ENCODE measurements at places on chromosomes 2 and 18.

DNA sequence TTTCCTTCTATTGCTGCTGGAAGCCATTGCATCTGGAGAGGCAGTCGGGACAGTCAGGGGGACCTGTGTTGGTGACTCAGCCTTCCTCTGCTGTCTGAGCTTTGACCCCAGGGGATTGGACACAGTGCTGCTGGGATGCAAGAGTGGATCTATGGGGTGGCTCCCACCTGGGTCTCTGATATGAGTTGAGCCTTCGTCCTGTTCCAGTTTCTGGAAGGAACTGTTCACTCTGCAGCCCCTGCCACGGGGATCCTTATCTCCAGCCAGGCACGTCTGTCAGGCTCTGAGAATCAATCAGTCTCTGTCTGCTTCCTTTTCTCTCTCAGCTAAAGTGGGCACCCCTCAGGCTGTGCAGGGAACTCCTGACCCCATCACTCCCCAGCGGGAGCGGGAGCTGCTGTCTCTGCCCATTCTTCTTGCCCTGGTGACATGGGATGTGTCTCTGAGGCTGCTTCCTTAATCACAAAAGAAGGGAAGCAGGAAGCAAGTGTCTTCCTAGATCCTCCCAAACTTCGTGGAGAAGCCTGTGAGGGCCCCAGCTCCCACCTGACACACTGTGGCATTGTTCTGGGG is 51.7 kb downstream of the ARHGAP28 start:
- no peak for DNase-seq

GRCh38 chr2:10924859-10925258 is 13.1 kb downstream of the KCNF1 start:
- DNase-seq = no peak

DNA sequence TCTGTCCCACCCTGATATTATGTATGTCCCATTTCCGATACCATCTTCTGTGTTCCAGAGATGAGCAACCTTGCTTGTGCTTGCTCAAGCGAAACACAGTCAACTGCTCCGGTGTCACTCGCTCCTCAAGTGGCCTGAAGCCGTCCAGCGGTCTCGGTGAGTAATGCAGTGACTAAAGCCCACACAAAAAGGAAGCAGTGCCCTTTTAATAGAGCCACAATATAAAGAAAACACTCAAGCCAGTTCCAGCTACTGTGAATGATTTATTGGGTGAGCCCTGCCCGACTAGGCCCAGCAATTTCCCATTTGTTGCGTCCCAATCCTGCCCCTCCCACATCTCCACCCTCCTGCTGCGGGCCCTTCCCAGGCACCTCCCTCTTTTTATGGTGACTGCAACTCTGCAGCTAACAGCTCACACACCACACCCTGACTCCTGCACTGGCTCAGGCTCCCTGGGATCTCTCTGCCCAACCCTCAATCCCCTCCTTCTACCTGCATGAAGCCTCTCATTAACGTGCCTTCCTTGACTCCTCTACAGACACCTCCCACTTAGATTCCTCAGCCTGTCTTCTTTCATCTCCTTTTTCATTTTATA is 44.2 kb upstream of the DSC1 start:
- DNase-seq = no peak

DNA sequence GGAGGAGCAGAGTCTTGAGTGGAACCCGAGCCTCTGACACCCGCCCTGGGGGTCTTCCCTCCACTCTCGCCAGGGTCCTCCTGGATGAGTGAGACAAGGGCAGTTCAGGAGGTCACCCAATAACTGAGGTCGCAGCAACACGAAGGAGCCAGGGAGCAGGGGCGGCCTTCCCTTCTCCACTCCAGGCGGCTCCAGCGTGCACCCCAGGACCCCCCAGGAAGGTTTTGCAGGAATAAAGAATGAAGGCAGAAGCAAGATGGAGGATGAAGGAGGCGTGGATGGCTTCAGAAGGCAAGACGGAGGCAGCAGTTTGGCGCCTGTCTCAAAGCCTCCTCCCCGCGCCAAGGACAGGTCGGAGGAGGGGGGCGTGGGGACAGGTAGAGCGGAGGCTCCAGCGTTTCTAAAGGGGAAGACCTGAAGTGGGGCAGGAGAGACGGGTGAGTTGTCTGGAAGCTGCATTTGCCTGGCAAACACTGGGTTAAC is 579 bp upstream of the ITM2C start:
- no peak for DNase-seq

- no peak for DNase-seq
These were observed 191.8 kb downstream of the FTCDNL1 start for GRCh38 chr2:199659207-199659606.

- DNase-seq = no peak
These were observed 22.0 kb downstream of the NPPC start for GRCh38 chr2:231904161-231904611.

DNA sequence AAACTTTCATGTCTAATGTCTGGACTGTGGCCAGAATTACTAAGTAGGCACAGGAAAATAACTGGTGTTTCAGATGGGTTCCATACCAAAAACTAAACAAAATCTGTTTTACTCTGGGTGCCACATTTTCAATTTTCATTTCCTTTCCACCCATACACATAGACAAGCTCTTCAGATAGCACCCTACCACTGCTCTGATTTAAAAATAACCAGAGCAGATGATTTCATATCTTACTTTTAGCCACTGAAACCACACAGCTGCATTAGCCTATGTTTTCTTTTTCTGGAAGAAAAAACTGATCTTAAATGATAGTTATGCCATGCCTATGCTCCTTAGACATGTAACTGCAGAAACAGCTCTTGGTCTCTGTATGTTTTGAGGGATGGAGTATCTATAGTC is 647.6 kb downstream of the CPS1 start:
- no peak for DNase-seq

DNA sequence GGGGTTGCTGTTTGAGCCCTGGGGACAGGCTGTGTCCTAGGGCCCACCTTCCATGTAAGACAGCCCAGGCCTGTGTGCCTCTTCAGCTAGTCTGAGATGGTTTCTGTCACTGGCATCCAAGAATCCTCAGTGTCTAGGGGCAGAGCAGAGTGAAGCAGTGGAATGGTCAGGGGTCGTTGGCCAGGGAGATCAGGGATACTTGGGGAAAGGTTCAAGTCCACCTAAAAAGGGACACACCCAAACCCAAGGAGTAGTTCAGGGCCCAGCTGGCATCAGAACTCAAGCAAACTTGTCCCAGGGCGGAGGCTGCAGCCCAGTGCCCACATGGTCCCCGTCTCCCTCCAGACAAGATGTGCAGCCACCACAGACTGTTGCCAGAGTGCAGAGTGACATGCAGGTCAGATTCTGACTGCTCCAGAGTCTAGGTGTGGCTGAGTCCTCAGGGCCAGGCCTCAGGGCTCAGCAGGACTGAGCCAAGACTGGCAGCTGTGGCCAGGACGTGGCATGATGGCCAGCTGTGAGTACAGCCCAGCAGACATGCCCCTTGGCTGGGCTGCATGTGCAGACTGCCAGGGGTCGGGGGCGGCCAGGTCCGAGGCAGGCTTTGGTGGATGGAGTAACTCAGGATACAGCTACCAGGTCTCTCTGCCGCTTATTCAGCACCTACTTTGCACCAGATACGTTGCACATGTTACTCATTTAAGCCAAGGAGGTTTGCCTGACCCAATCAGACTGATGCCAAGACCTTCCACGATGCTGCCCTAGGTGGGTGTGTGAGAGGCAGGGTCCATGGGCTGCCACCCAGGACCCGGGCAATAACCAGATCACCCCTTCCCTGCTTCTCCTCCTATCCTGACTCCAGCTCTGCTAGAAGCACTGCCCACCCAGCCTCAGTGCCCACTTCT is 146.6 kb downstream of the SMAD7 start:
- DNase-seq = no peak

DNA sequence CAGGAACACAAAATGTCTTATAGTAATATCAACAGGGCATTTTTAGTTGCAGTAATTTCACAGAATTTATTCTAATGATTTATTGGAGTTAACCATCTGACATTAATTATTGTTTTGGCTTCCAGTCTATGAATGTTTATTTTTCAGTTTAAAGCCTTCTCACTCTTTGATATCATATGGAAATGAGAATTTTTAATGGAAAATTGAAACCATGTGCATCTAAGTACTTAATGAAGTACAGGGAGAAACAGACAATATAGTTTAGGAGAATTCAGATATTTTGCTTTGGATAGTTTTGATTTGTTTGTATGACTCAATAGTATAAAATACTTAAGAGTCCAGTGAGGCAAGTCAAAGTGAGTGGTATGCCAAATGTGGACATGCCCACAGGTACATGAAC is 126.1 kb downstream of the OLA1 start:
- no peak for DNase-seq

GRCh38 chr18:9413576-9413975 is 61.7 kb upstream of the RALBP1 start:
- DNase-seq = no peak

GRCh38 chr2:214482728-214483127 is 71.9 kb downstream of the VWC2L start:
- DNase-seq = no peak

GRCh38 chr2:239647052-239647819 is 246.4 kb upstream of the HDAC4 start:
- no peak for DNase-seq

DNA sequence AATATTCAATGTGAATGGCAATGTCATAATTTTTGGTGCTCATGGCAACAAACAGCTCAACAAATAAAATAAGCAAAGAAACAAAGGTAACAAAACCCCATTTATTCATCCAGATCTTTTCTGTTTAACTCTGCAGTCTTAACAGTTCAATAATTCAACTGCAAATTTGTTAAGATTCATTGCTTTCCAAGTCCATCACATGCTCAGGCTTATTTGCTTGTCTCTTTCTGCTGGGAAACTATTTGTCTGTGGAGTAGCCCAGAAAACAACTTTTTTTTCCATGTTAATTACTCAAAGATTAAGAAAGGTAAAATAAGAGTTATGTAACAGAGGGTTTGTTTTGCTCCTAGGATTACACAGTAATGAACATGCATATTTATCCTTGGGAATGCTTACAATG is 92.6 kb upstream of the PNPT1 start:
- no peak for DNase-seq

- DNase-seq = no peak
These were observed 277.4 kb downstream of the NRXN1 start for GRCh38 chr2:50754514-50754913.

DNA sequence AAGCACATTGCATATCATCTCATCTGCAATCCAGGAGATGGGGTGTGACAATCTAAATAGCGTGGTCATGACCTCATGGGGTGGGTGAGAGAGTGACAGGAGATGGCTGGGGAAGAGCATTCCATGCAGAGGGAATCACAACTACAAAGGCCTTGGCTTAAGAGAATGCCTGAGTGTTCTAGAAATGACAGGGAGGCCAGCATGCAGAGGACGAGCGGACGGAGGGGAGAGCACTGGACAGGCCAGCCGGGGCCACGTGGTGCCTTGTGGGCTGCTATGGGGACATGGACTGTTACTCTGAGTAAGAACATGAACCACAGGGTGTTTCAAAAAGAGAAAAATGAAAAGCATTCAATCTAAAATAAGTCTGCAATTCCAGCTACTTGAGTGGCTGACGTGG is 117.9 kb upstream of the ODC1 start:
- DNase-seq = no peak

DNA sequence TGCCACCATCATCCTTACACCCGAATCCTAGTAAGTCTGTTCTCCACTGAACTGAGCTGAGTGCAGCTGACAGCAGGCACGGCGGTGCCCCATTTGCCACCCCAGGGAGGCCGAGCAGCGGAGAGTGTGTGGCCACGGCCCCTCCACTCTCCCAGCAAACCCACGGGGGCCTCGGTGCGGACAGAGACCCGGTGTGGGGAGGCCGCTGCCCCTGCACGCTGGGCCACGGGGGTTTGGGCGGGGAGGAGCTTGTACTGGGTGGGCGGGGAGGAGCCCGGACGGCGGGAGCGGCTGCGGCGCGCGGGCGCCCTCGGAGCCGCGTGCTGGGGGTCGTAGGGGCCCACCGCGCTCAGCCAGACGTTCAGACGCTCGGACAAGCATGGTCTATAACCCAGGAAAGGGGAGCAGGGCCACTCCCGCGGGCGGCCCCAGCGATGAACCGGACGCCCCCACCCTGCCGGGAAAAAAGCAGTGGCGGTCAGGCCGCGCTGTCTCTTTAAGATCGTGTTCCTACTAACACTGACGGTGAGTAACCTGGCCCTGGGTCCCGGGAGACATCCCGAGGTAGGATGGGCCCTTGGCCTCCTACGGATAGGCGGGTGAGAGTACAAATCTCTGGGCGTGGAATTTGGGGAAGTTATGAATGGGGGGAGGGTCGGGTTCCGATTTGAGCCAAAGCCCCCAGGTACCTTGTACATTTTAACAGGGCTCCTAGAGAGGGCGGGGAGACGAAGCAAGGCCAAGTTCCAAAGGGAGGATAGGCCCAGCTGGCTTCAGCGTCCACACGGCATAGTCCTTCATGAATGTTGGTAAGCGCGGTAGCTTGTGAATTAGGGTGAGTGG is at the start of gene ITPRIPL1:
Gene ITPRIPL1, plus strand, starts transcription at position 277 of the 843 bp plus-strand sequence. Its CDS starts 523 bp downstream, at position 800.
- no peak for DNase-seq

DNA sequence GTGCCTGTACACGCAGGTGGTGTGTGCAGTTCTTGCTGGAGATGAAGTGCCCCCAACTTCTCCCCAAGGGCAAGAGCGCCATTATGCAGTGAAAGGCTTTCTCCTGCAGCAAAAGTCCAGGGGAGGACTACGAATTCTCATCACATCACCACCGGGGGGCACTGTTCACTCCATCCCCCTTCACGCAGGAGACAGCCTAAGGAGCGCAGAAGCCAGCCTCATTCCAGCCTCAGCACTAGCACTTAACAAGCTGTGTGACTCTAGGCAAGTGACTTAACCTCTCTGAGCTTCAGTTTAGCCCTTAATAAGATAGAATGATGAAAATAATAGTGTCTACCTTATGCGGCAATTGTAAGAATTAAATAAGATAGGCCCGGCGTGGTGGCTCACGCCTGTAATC is 32.3 kb downstream of the DNMT3A start:
- DNase-seq = peak; percentile 85

DNA sequence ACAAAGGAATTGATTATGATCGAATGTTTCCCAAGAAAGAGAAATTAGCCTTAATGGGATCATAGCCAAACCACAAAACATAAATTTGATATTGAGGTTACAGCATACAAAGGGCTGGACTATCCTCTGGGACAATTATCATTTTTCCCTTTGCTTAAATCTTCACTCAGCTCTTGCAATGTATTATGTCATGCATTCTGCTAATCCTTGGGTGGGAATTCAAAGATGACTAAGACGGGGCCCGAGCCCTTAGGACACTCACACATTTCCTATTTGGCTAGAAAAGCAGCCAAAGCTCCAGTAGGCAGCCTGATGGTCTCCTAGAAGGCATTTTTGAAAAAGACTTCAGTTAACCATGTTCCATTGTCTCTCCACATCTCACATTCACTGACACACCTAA is 17.2 kb upstream of the NMI start:
- DNase-seq = no peak
